Right ventricle myocardium superior (tissue), 1 donor: ENCODE measurements at places on chromosomes 1 and 21. TPM values are rescaled to one million over a fixed set of nuclear protein-coding genes. Genes with fewer than 3 reads are reported as not detected.

DNA sequence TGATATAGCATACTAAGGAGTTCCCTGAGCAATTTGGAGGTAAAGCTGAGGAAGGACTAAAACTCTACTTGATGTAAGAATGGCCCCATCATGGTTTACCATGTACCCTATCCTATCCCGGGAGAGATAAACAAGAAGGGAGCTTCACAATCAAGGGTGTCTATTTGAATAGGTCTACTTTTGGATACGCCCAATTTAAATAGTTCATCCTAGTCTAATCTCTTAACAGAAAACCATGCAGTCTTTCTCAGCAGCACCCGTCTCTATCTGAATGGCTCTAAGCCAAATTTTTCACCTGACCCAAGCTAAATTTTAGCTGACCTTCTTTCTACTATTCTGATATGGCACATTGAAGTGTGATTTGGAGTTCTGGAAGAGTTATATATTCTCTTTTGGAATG is 122.0 kb downstream of the TNNI3K start:
- DNase-seq, result no peak

DNA sequence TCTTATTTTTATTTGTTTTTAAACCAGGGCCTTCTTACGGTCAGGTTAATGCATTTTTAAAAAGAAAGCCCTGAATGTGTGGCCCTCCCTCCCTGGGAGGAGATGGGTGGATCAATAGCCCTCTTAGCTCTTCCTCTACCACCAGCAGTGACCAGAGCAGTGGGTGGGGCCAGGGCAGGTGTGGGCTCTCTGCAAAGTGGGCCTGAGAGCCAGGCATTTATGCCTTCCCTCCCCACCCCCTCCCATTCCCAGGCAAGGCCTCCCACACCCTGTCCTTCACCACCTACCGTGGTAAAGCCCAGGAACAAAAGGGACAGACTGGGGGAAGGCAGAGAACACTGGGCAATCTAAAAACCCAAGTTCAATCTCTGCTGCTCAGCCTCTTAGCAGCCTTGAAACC is 63.9 kb downstream of the SSBP3 start:
- no peak for DNase-seq

DNA sequence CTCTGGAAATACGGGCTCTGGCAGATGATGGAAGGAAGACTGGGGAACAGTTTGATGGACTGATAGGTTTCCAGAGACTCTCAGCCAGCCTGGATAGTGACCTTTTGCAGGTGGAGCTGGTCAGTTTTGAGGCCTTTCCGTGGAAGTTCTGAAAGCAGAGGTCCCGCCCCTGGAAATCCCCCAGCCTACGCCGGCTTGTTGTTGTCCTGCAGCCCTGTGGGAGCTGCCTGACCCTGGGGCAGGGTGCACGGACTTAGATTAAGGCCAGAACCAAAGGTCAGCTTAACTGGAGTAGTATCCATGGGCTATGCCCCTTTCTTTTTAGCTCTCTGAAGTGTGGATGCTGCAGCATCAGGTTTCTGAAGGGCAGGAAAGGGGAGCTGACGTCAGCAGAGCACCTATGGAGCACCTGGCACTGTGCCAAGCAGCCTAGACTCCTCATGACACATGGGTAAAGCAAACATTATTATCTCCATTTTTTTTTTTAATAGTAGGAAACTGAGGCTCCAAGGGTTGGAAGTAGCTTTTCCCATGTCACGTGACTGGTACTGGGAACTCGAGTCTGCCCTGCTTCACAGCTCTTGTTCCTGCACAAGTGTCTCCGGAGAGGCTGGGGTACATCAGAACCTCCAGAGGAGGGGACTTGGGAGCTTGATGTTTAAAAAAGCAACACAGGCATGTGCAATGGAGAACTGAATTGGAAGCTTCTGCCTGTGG is 38.5 kb downstream of the IER5 start:
- DNase-seq, result peak; percentile 46

Gene GNAT2
- not detected for total RNA-seq
